CD4-positive, alpha-beta T cell treated with Interleukin-10 for 1 hour (primary cell): ENCODE measurements at places on chromosomes 1 and 21.

- peak; percentile 41 for DNase-seq
Observed at GRCh38 chr1:19179597-19180264, 30.3 kb downstream of the UBR4 start.

DNA sequence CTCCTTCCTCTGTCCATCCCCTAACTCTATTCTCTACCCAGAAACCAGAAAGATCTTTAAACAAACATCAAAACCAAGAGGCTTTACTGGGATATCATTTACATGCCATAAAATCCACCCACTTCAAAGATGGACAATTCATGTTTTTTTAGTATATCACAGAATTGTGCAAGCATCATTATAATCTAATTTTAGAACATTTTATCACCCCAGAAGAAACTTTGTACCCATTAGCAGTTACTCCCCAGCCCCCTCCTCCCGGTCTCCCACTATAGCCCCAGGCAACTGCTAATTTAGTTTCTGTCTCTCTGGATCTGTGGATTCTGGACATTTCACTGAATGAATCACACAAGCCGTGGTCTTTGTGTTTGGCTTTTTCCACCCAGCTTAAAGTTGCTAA is 4.8 kb upstream of the SELENON start:
- no peak for DNase-seq

GRCh38 chr21:44865561-44866280 is 7.8 kb downstream of the PTTG1IP start:
- DNase-seq = peak; percentile 43

GRCh38 chr1:98688110-98688739 is 26.7 kb downstream of the SNX7 start:
- no peak for DNase-seq

DNA sequence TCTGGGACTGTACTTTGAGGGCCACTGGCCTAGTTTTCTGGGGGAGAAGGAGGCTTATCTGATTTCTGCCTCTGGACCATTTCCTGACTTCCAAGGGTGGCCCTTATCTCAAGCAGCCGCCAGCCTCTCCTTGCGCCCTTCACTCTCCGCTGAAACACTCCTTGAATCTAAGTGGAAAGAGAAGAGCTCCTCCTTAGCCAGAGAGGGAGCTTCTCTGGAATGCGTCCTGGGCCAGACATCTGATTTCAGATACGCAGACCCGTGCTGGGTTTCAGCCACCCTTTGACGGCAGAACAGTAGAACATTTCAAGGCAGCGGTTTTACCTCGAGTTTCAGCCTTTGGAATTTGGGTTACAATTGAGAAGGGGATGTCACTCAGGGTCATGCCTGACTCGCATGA is 308.0 kb downstream of the CAMTA1 start:
- no peak for DNase-seq
